ENCODE measurements at places on chromosomes 12 and 14.

GRCh38 chr14:88264116-88264515 lies 59.0 kb downstream of the KCNK10 start:
- no peak for DNase-seq

- no peak for DNase-seq
These were observed 27.7 kb downstream of the TMTC2 start for GRCh38 chr12:82714427-82714826.

- no peak for DNase-seq
These were observed 373.5 kb upstream of the OR4E1 start for GRCh38 chr14:22047115-22047514.

- no peak for DNase-seq
These were observed 869 bp upstream of the NOVA1 start for GRCh38 chr14:26598672-26599131.

GRCh38 chr12:112115259-112116045 lies 6.9 kb upstream of the NAA25 start:
- no peak for DNase-seq

DNA sequence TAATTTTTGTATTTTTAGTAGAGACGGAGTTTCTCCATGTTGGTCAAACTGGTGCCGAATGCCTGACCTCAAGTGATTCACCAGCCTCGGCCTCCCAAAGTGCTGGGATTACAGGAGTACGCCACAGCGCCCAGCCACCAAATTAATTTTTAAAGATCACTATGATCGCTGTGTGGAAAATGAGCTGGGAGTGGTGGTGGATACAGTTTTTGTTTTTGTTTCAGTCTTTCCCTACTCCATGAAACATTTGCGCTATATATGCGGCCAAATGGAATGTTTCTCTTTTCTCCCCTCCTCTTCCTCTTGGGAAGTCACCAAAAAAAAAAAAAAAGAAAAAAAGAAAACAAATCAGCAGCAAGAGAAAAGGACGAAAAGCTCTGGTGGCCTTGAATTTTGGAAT lies 20.8 kb upstream of the P2RX4 start:
- DNase-seq, result no peak

DNA sequence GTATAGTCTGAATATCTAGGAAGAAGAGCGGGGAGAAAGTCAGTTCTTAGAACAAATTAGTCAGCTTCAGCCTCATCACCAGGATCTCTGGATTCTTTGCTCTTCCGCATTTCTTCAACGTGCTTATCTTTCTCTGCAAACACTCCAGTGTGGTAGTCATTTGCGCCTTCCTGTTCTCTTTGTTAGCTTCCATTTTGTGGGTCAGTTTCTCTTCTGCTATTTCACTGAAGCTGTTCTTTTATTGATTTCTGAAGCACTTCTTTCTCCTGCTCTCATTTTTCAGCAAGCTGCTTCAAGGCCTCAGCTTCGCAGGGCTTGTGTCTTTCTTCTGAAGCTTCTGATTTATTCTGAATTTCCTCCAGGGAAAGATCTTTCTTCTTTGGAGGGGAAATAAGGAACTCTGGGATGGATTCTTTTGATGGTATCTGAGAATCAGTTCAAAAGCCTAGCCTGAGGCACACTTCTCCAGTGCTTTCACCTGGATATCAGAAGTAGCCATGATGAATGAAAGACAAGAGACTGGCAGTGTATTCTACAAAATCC lies 13.5 kb downstream of the AMN1 start:
- no peak for DNase-seq

- DNase-seq, result no peak
These were observed 47.5 kb downstream of the PRKCH start for GRCh38 chr14:61368781-61369453.

GRCh38 chr12:15546102-15546701 lies 223.9 kb downstream of the PTPRO start:
- DNase-seq, result peak; percentile 20

DNA sequence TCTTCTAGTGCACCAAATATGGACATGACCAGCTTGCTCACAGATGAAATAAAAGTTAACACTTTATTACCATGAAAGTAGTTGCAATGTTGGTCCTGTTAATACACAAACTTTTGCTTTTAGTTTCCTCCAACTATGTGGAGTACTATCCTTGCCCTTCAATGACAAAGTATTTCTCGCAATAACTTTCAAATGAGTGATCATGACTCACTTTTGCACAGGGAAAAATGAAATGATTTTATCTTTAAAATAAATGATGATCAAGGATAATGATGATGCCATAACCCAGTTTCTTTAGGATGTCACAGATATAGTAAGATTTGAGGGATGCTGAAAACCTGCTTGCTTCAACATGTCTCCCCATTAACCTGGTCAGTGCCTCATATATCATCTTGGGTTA lies 254.0 kb upstream of the KITLG start:
- DNase-seq, result no peak

DNA sequence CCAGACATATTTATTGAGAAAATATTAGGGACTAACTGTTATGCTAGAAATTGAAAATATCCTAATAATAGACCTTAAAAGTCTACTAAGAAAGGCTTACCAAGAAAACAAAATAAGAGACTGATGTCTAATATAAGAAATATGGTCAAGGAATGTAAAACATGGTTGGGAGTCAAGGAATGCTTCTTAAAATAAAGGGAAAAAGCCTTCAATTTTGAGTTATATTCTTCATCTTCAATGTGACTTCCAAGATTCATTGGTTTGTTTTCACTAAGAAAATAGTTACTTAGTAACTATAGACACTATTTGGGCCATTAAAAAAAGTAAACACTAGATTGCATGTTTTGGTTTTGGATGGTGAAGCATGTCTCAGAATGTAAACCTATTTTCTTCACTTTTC lies 88.1 kb upstream of the ETV6 start:
- DNase-seq, result no peak

DNA sequence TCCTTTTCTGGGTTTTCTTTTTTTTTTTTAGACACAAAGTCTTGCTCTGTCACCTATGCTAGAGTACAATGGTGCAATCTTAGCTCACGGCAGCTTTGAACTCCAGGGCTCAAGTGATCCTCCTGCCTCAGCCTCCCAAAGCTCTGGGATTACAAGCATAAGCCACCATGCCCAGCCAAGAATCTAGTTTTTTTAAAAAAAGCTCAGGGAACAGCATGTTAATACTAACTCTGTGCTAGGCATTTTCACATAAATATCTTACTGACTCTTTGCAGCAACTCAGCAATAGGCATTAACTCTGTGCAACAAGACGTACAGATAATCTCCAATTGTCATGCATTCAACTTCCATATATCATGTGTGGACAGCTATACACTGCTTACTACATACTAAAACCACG lies 97.4 kb downstream of the LLPH start:
- DNase-seq, result no peak

- no peak for DNase-seq
These were observed 42.8 kb upstream of the CPM start for GRCh38 chr12:68975811-68976210.

GRCh38 chr12:81005606-81006005 lies 67.9 kb upstream of the LIN7A start:
- no peak for DNase-seq

DNA sequence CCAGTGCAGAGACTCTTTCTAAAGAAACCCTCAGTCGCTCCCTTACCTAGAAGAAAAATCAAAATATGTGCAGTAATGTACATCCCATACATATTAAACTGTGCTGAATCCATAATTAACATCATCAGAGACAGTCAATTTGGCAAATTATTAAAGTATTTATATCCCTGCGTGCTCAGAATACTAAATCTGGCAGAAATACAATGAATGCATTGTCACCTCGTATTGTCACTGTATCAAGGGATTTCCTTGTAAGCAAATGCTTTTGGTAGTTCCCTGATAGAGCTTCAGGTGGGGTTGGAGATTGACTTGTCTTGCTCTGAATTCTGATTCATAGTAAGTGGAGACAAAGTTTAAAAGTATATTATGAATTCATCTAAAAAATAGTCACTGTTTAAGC lies 319.1 kb downstream of the PPFIA2 start:
- DNase-seq, result no peak
